ENCODE measurements at places on chromosomes 1 and 21.

DNA sequence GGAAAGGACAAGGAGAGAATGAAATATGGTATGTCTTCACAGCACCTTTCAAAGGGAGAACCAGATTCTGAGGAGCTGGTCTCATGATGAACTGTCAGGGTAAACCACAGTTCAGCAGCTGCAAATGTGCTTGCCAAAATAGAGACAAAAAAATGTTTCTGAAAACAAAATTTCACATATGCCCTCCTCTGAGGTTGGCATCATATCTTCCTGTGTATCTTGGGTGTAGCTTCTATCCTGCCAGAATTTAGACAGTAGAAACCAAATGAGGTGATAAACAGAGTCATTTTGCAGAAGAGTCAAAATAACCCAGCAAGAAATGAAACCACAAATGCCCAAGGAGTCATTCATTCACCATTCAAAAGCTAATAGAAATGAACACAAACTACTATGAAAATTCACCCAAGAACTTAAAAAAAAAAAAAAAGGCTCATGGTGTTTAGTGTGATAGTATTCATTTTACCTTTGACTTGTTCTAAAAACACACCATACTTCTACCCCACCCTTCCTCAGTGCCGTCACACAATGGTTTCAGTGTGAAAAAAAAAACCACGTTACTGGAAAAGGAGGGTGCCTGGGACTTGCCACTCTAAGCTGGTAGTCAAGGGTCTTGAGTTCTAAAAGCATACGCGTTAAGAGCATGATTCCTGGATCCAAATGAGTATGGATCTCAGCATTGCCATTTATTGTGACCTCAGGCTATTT is 18.5 kb downstream of the SELL start:
- no peak for DNase-seq

- DNase-seq: no peak
Measured at GRCh38 chr1:178660461-178660860, 64.6 kb upstream of the RALGPS2 start.

GRCh38 chr1:41357451-41358101 is 3.7 kb upstream of the FOXO6 start:
- DNase-seq: peak; percentile 25

DNA sequence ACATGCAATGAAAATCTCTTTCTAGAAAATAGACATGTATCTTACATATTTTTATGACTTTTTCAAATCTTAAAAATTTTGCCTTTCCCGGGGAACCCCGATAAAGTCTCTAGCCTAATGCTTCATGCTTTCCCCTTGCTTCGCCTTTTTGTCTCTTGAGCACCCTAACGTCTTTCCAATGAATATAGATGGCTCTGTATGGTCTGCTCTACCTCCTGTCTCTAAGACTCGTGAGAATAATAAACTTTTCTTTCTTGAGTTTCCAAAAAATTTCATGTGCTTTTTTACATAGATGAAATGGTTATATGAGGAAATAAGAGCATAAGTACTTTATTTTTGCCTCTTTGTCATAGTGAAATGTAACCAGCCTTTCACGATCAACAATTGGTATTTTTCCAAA is 202.6 kb downstream of the PDE4B start:
- DNase-seq: no peak

- DNase-seq: peak; percentile 90
Measured at GRCh38 chr21:23152130-23152529, 2153.9 kb downstream of the NCAM2 start.

DNA sequence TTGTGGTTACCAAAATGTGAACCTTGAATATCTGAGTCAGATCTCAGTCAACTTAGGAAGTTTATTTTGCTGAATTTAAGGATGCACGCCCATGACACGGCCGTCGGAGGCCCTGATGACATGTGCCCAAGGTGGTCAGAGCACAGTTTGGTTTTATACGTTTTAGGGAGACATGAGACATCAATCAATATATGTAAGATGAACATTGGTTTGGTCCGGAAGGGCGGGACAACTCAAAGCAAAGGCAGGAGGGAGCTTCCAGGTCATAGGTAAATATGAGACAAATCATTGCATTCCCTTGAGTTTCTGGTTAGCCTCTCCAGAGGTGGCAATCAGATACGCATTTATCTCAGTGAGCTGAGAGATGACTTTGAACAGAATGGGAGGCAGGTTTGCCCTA is 1.0 kb upstream of the PRMT2 start:
- no peak for DNase-seq

GRCh38 chr1:119250299-119250698 is 109.8 kb upstream of the WARS2 start:
- no peak for DNase-seq

GRCh38 chr1:235953801-235954200 is 87.1 kb upstream of the LYST start:
- no peak for DNase-seq

DNA sequence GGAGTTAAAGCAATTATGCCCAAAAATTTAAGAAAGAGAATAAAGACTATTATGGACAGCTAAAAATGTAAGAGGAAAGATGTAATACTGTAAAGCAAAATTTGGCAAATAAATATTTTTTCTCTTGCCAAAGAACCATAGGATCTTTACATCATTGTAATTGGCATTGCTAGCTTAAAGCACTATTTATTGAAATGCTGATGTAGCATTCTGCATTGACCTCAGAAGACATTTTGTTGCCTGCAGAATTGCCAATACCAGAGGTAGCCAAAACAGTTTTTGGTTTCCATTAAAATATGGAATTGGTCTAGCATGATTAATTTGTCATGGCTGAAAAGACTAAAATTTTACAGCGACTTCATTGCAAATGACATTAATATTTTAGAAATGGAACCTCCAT is 191.5 kb upstream of the CHODL start:
- DNase-seq: no peak

- DNase-seq: no peak
Measured at GRCh38 chr1:36579039-36579438, 96.3 kb upstream of the CSF3R start.

GRCh38 chr1:112575154-112575804 is 43.7 kb downstream of the ST7L start:
- DNase-seq: no peak

GRCh38 chr1:114979278-114979891 is 50.2 kb upstream of the TSHB start:
- DNase-seq: peak; percentile 32

DNA sequence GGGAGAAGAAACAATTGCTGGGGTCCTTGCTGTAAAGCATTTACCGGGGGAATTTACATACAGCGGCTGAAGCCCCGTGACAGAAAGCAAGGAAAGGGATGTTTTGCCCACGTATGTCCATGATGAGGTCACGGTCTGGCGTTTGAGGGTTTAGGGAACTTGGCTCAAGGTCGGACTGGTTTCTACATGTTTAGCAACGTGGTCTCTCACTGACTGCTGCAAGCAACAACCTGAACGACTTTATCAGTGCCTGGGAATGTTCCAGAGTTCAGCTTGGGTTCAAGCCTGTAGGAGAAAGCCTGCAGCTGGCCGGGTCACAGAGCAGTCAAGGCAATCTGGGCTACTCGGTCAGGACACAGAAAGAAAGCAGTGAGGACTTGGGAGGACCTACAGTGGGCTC is 323.3 kb downstream of the AJAP1 start:
- no peak for DNase-seq

- DNase-seq: peak; percentile 53
Measured at GRCh38 chr1:163771637-163772036, 449.9 kb downstream of the NUF2 start.

DNA sequence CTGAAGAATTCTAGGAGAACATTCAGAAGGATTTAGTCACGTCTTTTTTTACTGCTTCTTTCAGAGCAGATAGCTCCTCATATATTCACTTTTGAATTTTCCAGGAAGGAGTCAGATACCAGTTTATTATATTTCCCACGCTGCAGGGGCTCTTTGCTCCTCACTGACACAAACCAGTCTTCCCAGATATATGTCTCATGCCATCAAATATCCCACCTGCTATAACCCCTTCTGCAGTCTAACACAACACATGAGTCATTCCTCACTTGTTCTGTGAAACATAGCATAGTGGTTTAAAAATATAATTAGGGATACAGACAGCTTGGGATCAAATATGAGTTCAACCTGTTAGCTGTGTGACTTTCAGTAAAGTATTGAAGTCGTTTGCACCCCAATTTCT is 251.7 kb upstream of the DPYD start:
- no peak for DNase-seq

DNA sequence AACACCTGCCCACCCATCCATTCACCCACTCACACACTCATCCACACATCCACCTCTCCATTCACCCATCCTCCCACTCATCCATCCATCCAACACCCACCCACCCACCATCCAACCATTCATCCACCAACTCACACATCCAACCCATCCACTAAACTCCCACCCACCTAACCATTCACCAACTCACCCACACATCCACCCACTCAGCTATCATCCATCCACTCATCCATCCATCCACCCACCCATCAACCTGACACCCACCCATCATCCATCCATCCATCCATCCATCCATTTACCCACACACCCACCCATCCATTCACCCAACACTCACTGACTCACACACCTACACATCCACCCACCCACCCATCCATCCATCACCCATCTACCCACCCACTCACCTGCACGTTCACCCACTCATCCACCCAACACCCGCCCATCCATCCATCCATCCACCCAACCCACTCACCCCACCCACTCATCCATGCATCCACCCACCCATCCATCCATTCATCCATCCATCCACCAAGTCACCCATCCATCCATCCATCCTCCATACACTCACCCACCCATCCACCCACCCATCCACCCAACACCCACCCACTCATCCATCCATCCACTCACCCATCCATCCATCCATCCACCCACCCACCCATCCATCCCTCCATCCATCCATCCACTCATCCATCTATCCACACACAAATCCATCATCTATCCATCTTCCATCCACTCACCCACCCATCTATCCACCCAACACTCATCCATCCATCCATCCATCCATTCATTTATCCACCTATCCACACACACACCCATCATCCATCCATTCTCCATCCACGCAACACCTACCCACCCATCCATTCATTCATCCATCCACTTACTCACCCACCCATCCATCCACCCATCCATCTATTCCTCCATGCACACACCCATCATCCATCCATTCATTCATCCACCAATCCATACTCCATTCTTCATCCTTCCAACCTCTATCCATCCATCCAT is 17.4 kb upstream of the PRDM16 start:
- DNase-seq: no peak

GRCh38 chr21:34865400-34866241 is 183.5 kb downstream of the RUNX1 start:
- DNase-seq: no peak

DNA sequence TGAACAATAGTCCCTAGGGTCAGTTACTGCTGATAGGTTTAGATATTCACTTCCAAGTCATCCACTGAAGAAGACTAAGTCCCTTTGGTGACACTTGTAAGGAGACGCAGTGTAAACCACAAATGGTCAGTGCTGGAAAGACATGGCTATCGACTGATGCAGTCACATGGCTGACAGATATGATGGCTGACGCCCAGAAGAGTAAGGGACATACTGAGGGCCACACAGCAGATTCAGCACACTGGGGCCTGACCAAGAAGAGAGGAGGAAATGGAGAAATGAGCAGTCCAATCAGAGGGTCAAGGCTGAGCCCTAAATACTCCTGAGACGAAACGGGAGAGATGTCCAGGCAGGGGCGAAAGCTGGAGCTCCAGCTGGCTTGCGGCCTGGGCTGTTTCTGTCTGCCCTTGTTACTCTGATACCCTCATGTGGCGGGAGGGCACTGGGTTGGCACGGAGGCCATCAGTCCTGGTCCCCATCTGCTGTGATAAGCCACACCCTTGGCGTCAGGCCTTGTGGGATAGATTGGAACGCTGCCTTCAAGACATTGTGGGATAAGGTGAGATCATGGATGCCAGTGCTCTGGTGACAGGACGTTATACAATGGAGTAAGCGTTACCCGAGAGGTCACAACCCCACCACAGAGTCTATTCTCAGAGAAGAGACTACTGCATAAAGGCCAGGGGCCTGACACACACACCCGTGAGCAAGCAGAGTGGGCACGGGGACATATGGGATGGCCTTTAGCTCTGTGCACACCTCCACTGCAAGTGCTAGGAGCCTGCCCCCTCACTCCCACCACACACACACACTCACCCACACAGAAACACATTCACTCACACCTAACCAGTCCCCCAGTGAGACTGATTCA is 158.4 kb downstream of the TRABD2B start:
- no peak for DNase-seq

GRCh38 chr1:4301007-4301406 is 353.4 kb upstream of the AJAP1 start:
- DNase-seq: peak; percentile 0

GRCh38 chr1:113792471-113792870 is 19.8 kb downstream of the RSBN1 start:
- no peak for DNase-seq

DNA sequence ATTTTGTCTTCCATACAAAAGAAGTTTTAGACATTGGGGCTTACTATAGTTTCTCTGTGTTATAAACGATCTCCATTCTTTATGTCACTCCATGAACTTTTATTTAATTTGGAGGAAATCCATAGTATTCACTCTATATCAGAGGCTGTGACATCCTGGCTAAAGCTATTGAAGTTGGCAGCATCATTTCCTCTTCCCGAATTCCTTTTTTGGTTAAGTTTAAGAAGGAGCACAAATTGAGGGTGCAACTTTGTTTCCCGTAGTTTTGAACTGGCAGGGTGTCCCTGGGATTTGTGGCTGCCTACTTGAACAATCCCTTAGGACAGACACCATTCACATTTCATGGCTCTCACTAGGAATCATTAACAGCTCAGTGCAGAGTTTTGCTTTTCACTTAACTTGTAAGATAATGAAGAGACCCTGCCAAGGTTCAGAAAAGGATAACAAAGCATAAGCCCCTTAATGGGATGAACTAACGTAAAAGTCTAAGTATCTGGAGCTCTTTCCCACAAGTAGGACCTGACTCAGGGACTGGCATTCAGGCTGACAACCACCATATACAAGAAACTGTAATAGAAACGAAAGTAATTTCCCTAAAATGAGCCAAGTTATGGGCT is 13.9 kb downstream of the S1PR1 start:
- no peak for DNase-seq

GRCh38 chr1:231211005-231211857 is 29.8 kb upstream of the GNPAT start:
- DNase-seq: peak; percentile 93

GRCh38 chr21:36628106-36628505 is 70.8 kb upstream of the SIM2 start:
- no peak for DNase-seq

- DNase-seq: peak; percentile 83
Measured at GRCh38 chr1:205481629-205482151, 22.8 kb upstream of the CDK18 start.

GRCh38 chr21:39313042-39313570 is 326 bp downstream of the BRWD1 start:
- DNase-seq: no peak

GRCh38 chr1:147500309-147500839 is 40.9 kb upstream of the BCL9 start:
- no peak for DNase-seq

- DNase-seq: no peak
Measured at GRCh38 chr1:66460776-66461175, 73.2 kb upstream of the SGIP1 start.

GRCh38 chr21:42103843-42104242 is 32.7 kb downstream of the UMODL1 start:
- no peak for DNase-seq

All from NCI-H69 (cell line).